ENCODE measurements at places on chromosomes 4 and X. TPM values are rescaled to one million over a fixed set of nuclear protein-coding genes. Genes with fewer than 3 reads are reported as not detected.

GRCh38 chr4:27934871-27935270 is 1074.2 kb downstream of the STIM2 start:
- no peak for DNase-seq

- no peak for DNase-seq
Observed at GRCh38 chr4:70948665-70949260, 44.7 kb upstream of the DCK start.

DNA sequence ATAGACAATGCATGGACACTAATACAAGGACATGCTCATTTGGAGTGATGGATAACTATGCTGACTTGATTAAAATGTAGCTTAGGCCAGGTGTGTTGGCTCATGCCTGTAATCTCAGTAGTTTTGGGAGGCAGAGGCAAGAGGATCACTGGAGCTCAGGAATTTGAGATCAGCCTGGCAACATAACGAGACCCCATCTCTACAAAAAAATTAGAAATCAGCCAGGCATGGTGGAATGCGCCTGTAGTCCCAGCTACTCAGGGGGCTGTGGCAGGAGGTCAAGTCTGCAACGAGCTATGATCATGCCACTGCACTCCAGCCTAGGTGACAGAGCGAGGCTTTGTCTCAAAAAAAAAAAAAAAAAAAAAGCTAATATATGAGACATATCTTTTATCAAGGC is 196.3 kb downstream of the FBXW7 start:
- DNase-seq: no peak

The ADH1A gene
- total RNA-seq: not detected

GRCh38 chr4:128862608-128863311 is 53.3 kb downstream of the JADE1 start:
- no peak for DNase-seq

GRCh38 chrX:154467556-154467955 is 9.5 kb downstream of the PLXNA3 start:
- no peak for DNase-seq
